AG20443 (cell line): ENCODE measurements at places on chromosomes 5 and 9.

GRCh38 chr9:5999443-6000101 is 15.9 kb downstream of the RANBP6 start:
- no peak for DNase-seq

DNA sequence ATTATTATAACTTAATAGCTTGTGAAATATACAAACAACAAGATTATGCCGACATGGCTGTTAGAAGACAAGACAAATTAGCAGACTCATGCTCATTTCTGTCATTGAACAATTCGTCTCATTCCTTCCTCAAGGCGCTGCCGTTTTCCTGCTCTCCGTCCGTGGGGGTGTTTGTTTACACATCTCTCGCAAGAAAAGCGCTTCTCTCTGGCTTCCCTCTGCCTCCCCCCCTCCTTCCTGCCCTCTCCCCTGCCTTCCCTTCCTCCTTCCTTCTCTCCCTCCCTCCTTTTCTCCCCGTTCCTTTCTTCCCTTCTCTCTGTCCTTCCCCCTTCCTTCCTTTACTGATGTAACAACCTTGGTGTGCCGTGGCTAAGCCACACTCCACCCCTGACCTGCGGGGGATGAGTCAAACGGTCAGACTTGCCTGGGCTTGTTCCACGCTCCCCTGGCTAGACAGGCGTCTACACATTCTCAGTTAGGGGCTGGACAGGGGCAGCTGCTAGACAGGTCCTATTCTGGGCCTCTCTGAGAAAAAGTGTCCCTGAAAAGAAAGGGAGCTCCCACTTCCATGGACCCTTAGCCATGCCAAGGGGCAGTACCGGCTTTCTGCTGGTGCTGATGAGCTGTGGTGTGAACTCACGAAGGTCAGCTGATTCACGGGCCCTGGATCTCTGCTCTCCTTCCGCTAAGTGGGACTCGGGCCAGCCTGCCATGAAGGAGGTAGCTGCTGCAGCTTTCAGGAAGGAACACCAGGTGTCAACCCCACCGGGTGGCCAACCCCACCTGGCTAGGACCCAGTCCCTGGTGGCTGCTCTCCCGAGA is 32.0 kb upstream of the SPTLC1 start:
- DNase-seq = peak; percentile 79

DNA sequence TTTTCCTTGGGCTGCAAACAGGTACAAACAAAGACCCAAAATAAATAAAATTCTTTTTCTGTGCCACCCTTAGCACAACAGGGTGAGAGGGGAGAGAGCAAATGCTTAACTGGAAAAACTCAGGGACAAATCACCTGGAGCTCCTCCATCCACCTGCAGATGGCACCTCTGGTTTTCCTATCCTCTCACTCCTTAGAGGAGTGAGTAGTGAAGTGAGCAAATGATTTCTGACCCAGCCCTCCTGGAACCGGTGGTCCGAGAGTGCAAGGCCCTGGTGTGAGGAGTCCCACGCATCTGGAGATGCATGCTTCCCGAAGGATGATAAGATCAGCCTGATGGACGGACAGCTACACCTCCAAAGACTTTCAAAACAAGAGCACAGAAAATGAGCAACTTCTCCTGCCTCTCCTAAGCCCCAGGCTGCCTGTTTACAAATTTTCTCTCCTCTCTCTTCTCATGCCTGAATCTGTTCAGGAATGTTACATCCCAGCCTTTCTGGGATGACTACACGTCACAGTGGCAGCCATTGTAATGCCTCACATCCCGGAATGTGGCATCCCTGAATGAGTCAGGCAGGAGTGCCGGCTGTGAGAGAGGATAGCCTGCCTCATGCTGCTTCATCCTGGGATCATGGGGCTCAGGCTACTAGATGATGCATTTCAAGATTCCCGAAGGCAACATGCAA is 86.4 kb downstream of the ADRB2 start:
- peak; percentile 95 for DNase-seq

DNA sequence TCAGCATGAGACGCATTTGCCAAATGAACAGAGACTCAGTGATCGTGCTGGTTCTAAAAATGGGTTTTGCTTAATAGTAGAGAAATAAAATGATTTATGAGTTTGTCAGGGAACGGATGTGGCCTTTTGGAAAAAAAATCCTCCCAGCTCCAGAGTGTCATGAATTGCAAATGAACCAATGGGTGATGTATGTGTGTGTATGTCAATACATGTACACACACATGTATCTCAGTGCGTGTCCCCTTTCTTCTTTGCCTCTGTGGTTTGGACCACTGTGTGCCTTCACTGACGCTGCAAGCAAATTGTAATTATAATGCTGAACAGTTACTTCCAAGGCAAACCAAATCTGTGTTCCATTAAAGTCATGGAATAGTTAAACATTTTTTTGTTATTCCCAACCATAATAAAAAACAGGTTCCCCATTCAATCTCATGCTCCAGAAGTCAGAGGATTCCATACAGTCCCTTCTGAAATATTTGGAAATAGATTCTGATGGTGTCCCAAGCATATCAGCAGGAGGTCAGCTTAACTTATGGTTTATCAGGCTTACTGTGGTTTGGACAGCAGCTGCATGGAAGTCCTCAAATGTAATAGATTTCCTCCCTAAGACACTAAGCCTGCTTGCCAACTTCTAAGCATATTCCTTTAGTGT is 630.5 kb downstream of the ACTL7B start:
- no peak for DNase-seq

GRCh38 chr5:32880796-32881195 is 169.7 kb downstream of the NPR3 start:
- no peak for DNase-seq

- DNase-seq = no peak
Measured at GRCh38 chr5:56071470-56071869, 76.7 kb upstream of the IL6ST start.

DNA sequence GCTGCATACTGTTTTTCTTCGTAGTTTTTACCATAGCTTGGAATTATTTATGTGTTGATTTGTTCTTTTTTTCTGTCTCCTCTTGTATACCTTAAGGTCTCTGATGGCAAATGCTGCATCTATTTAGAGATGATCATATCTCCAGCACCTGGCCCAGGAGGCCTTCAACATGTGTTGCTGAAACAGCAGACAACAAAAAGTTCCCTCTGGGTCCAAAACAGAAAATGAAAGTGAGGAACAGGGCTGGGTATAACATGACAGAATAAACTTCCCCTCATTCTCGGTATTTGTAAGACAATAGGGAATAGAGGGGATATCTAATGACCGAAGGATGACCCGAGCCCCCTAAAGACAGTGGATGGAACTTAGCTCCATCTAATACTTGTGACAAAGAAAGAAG is 22.7 kb upstream of the PCSK1 start:
- DNase-seq = no peak

GRCh38 chr9:2761424-2761823 is 44.1 kb downstream of the KCNV2 start:
- DNase-seq = no peak

DNA sequence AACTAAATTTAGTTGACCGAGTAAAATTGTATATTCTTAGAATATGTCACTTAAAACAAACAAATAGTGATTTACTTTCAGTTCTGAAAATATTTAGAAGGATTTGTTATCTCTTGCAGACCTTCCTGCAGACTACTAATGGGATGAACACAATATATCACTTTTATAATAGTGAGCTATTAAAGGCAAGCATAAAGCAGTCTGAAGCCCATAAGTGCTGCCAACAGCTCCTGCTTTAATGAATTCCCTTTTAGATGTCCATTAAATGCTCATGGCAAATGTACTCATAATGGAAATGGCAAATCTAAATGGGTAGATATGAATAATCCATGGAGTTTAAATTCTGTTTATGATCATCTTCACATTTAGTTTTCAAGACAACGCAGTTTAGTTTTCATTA is 170.2 kb downstream of the RANBP17 start:
- no peak for DNase-seq

DNA sequence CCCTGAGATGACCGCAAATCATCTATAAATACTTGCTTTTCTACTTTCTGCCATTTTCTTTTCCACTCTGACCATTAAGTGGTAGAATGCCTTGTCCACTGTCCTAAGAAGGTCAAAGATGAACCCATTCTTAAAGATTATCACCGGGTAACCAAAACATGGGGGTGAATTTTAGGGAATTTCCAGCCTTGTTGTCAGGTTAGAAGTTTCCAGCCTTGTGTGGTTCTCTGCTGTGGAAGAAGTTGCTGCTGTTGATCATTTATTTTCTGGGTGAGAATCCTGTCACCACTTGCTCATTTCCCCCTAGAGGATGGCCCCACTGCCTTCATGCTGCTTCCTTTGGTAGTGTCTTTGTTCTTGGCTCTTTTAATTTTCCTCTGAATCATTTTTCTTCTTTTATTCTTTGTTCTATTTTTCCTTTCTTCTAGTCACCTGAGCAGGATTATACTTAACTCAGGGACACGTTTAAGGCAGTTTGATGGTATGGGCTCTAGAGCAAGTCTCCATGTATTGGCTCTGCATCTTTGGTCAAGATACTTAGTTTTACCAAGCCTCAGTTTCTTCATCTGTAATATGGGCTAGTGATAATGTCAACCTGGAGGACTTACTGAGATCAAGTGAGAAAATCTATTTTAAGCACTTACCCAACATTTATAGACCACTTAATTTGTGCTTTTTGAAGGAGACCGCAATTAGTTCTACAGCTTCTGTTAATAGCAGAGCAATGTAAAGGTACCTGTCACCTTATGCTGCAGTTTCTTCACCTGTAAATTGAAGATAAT is 266.2 kb downstream of the ARHGAP26 start:
- DNase-seq = no peak

DNA sequence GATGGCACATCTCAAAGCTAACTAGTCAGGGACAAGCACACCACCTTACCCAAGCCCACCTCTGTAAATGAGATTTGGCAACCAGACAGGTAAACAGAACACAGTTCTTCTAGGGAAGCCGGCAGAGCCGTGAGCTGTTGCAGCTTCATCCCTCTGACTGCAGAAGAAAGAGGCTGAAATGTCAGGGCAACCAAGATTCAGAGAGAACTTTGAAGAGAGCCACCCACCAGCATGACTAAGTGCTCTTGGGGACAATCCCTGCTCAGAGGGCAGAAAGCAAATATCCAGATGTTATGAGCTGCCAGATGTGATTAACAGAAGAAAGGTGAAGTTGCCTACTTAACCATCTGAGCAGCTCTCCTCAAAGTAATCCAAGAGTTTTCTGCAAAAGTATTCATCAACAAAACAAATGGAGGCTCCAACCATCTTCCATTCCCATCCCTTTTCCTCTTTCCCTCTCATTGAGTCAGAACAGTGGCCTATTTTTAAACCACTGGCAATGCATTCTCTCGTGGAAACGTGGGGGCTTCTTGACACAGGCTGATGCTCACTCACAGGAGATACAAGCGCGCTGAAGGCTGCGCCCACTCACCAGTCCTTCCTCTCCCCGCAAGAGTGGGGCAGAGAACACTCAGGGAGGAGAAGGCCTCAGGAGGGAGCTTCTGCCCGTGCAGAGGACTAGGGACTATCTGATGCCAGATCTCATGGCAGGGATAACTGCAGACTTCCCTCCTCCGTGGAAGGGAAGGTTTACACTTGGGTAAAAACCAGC is 57.1 kb downstream of the SLIT3 start:
- DNase-seq = no peak

- peak; percentile 81 for DNase-seq
Measured at GRCh38 chr5:159133041-159133741, 33.5 kb upstream of the EBF1 start.

DNA sequence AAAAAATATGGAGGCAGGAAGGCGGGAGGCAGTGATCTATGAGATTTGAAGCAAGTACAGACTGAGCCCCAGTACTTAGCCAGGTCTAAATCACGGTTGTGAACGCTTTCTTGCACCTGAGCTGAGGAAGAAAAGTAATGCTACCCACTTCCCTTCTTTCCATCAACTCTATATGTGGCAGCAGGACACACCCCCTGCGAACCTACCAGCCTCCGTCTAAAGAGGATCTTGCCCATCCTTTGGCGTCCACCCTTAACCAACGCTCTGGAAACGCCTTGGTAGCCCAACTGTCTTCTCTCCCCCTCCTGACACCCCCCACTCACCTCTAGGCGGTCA is 545 bp downstream of the HMGCS1 start:
- no peak for DNase-seq

DNA sequence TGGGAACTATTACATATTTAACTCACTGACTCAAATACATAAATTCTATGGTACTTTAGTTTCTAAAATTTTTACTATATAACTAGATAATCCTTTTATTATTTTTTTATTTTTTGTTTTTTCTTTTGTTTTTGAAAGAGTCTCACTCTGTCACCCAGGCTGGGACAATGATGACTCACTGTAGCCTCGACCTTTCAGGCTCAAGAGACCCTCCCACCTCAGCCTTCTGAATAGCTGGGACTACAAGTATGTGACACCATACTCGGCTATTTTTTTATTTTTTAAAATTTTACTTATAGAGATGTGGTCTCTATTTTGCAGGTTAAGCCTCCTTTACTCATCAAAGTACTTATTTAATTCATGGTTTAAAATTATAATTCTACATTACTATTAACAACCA is 92.2 kb upstream of the SLCO4C1 start:
- no peak for DNase-seq

DNA sequence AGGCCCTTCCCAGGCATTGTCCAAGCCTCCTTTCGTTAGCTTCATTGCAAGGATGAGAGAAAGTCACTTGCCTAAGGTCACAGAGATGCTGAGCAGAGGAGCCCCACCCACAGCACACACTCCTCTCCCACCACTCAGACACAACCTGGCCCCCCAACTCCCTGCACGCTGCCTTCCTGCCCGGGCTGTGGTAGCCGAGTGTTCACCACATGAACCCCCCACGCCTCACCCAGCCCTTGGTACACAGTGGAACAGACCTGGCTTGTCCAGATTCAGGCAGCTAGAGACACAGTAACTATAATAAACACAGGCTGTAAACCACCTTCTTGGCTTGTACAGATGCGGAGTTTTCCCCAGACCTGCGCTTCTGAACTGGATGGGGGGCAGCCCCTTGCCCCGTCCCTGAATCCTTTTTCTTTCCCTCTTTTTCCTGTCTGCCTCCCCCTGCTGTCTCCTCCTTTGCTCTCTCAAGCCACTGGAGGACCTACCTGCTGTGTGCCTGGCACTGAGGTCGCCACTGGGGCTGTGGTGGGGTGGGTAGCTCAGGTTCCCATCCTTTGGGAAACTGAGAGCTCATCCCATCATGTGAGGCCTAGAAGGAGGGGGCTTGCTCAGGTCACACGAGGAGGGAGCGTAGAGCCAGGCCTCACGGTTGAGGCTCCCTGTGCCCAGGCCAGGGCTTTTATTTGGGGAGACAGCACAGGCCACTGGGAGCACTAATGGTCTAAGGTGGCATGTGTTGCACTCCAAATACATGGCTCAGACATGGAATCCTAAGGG is 55.7 kb upstream of the SYNPO start:
- DNase-seq = no peak

GRCh38 chr9:78544230-78544629 is 247.3 kb downstream of the PSAT1 start:
- no peak for DNase-seq

DNA sequence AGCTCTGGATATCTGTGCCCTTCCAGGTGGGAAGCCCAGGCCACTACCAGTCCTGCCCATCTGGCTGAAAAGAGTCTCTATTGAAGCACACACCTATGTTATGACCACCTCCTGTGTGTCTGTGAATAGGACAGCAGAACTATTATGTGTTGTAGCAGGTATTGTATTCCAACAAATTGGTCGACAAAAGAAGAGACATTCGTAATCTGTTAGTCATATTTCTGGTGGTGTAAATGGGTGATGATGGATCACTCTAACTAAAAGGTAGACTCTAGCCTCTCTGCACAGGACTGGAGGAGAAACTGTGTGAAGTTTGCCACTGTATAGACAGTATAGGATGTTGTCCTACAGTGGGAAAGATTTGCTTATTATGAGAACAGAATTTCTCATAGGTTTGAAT is 416.1 kb downstream of the TMEM38B start:
- DNase-seq = no peak
